Activated T-helper 1 cell treated with anti-CD3 and anti-CD28 coated beads, Interleukin-2, amount 50 U/mL, for 16 hours (primary cell): ENCODE measurements at places on chromosomes 2 and 18.

- no peak for DNase-seq
Measured at GRCh38 chr2:191304939-191305875, 60.0 kb downstream of the MYO1B start.

GRCh38 chr18:59570101-59570775 lies 127.0 kb downstream of the CCBE1 start:
- no peak for DNase-seq

- no peak for DNase-seq
Measured at GRCh38 chr18:52907543-52908308, 567.7 kb downstream of the DCC start.

DNA sequence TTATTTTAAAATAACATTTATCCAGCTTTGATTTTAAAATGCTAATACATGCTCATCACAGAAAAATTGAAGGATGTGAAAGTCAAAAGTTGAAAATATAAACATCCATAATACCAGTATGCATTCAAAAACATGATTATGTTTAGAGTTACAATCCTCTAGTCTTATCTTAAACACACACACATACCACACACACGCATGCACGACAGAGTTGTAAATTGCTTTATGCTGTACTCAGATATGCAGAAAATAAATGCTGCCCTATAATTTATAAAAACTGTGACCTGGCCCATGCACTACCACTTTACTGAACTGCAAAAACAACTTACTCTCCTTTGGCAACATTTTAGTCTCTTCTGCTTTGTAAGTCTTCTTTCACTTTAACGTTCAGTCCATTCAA lies 793.0 kb upstream of the FANCL start:
- DNase-seq = no peak

GRCh38 chr2:131039908-131040660 lies 53.2 kb downstream of the FAM168B start:
- no peak for DNase-seq

GRCh38 chr2:33317369-33318007 lies 159.0 kb upstream of the RASGRP3 start:
- no peak for DNase-seq

DNA sequence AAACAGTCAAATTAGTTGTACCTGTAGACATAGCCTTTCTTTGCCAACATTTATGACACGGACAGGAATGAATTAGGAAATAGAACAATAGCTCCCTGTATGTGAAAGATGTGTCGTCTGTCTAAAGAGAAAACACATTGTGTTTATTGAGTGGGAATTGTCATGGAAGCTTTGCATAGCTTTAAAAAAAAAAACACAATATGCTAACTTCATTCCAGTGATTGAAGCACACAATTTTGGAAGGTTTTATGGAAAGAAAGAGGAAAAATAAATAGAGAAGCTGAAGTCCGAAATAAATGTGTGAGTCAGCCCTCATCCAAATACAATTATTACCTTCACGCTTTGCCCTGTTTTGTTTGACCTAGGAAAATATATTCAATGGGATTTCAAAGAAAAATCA lies 1095.7 kb downstream of the TSN start:
- DNase-seq = no peak

DNA sequence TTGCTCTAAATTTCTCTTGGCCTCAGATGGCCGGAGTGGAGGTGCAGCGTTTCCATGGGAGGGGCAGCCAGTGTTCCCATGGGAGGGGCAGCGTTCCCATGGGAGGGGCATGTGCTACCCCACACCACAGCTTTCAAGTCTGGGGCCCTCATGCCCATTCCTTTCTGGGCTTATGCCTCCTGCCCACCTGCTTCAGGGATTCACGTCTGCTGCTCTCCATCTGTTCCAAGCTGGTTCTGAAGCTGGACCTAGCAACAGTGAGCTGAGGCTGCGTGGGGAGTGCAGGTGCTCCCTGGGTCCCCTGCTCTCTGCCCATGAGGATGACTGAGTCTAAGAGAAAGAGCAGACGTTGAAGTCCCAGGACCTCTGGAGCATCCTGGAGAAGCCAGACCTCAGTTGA lies 243.1 kb upstream of the PXDN start:
- no peak for DNase-seq

GRCh38 chr2:28395334-28396061 lies 2.8 kb downstream of the FOSL2 start:
- no peak for DNase-seq

DNA sequence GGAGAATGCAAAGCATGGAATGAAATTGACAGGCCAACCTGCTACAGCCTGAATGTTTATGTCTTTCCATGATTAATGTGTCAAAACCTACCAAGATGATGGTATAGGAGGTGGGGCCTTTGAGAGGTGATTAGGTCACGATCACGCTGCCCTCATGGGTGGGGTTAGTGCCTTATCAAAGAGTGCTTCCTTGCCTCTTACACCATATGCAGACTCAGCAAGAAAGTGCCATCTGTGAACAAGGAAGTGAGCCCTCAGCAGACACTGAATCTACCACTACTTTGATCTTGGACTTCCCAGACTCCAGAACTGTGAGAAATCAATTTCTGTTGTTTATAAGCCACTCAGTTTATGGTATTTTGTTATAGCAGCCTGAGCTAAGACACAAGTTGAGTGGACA lies 147.5 kb upstream of the BCL2L11 start:
- DNase-seq = no peak

- no peak for DNase-seq
Measured at GRCh38 chr2:88602022-88602421, 25.2 kb downstream of the EIF2AK3 start.

DNA sequence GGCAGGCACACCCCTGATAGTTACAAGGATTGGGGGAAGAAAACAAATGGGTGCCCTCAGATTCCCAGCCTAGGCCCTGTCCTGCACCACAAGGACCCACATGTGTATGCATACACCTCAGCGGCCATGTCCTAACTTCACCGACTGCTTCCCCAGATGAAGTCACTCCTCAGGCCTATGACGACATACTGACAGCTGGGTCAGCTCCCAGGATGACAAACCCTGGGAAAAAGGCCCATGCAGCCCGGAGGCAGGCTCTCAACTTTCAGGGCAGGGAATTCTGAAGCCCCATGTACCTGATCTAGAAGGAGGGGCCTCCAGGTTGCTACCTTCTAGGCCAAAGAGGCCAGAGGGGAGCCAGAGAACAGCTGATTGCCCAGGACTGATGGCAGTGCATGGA lies 11.0 kb upstream of the PLEKHM3 start:
- DNase-seq = no peak

DNA sequence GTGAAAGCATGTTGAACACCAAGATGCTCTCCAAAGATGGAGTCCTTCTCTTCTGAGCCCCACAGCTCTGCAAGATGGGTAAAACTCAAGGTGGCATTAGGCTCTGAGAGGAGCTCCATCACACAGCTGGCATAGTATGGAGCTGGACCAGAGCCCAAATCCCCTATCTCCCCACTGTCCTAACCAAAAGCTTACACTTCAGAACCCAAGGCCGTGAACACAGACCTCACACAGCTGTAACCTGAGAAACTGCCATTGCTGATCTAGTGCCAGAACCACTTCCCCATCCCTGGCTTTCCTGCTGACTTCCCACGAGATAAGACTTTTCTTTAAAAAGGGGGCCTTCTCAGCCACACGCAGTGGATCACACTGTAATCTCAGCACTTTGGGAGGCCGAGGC lies 25.0 kb downstream of the TTC32 start:
- DNase-seq = no peak

DNA sequence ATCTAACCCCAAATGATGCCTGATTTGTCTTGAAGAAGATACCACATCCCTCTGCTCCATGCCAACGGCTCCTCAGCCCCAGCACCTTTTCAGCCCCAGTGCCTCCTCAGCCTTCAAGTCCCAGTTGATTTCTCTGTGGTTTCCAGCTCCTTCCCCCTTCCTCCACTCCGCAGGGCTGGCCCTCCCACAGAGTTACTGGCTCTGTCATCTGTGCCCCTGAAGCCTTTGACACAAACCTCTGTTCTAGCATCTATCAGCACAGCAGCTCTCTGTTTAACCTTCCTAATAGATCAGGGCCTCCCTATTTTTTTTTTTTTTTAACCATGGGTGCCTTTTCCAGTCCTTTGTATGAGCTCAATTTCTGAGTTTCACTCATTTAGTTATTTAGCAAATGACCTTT lies 201.3 kb upstream of the CXCR4 start:
- DNase-seq = no peak

DNA sequence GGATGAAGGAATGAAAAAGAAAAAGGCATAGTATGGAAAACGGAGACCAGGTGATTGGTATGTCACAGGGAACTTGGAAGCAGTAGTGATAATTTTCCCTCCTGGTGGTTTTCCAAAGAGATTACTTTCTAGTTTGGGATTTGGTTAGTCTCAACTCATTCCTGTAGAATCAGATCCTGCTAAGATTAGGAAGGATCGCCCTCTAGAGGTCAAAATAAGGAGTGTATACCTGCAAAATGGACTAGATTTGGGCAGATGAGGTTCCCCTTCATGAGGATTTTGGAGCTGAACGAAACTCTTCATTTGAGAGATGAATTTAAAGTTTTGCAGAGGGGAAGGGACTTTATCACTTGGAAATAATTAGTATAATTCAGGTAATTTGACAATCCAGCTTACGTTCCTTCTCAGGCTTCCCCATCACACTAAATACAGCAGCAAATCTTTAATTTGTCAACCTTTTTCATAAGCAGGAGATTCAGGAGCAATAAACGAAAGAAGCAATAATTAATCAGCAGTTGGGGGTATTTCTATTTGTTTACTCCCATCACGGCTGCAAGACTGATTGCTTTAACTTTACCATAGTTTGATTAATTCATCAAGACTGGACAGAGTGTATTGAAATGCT lies 65.2 kb downstream of the CCDC195 start:
- no peak for DNase-seq

GRCh38 chr2:136132825-136133155 lies 14.8 kb upstream of the CXCR4 start:
- no peak for DNase-seq

GRCh38 chr2:210309548-210310233 lies 5.3 kb downstream of the MYL1 start:
- DNase-seq = no peak

DNA sequence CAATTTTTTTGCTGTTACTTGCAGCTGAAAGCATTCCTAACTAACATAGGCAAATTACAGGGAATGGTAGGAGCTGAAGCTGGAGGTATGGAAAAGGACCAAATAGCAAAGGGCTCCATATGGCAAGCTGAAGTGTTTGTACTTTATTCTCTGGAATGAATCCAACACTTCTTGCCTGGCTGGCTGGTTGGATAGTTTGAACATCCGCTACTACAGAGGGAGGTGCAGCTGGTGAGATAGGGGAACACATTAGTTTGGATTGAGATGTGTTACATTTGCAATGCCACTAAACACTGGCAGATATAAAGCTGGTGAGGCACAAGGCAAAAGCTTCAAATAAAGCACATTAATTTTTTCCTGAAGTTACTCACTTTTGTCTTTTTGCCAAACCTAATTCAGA lies 291.5 kb downstream of the SP3 start:
- DNase-seq = no peak

GRCh38 chr2:82852787-82853186 lies 1606.3 kb downstream of the SUCLG1 start:
- no peak for DNase-seq

DNA sequence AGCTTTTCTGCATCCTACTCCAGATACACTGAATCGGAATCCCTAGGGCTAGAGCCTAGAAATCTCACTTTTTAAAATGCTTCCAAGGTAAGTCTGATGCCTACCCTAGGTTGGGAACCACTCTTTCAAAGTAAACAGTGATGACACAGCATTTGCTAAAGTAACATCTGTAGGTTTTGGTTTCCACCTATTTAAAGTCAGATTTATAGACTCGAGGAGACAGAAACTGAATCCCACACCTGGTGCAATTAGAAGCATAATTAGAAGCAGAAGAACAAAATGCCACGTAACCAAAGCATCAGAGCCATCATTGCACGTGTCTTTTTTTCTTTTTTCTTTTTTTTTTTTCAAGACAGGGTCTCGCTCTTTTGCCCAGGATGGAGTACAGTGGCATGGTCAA lies 40.9 kb downstream of the PDK1 start:
- DNase-seq = no peak

GRCh38 chr2:237791977-237792727 lies 6.4 kb upstream of the RBM44 start:
- DNase-seq = no peak

GRCh38 chr2:28633746-28634145 lies 117.9 kb upstream of the PPP1CB start:
- DNase-seq = no peak

DNA sequence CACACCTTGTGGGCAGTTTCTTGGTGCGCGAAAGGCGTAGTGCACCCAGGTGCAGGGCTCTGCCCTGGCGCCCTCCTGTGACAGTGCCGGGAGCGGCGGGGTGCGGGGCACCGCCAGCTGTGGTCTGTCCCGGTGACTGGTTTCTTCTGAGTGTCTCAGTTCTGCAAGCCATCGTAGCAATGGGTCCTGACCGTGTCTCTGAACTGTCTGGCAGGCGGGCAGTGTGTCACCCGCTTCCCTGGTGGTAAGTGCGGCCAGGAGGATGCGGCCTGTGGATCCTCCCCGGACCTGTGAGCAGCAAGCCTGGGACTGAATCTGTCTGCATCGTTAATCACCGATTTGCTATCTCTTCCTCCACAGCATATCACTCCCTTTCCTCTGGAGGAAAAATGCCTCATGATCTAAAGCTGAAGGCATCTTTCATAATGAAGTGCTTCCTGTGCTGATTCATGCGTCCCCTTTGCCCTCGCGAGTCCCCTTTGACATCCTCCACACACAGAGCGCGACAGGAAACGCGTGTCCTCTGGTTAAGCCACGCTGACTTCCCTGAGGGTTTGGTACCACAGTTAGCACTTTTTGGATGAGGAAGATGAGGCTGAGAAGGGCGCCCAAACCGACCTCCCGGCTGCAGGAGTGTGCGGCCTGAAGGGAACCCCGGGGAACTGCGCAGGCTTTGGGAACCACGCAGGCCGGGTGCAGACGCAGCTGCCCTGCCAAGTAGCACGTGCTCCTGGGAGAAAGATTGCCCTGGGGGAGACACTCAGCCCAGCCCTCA lies 416.0 kb upstream of the HS6ST1 start:
- no peak for DNase-seq

GRCh38 chr2:121093692-121094091 lies 191.3 kb downstream of the TFCP2L1 start:
- DNase-seq = no peak
